ENCODE measurements at places on chromosomes 13 and 19.

GRCh38 chr19:55179606-55180484 lies at the start of gene SYT5:
Gene SYT5, minus strand, starts transcription at chr19:55180289. Its CDS starts 1,248 bp downstream, at chr19:55179041.
- DNase-seq, result peak; percentile 46

GRCh38 chr19:39166571-39167391 lies 30.0 kb upstream of the NCCRP1 start:
- no peak for DNase-seq

- DNase-seq, result no peak
Observed at GRCh38 chr19:2719920-2720776, 1.0 kb downstream of the DIRAS1 start.

- no peak for DNase-seq
Observed at GRCh38 chr13:99144306-99144705, 56.3 kb upstream of the UBAC2 start.

- DNase-seq, result no peak
Observed at GRCh38 chr13:61030445-61030844, 385.2 kb downstream of the PCDH20 start.

GRCh38 chr13:107271227-107271626 lies 703.3 kb upstream of the ARGLU1 start:
- no peak for DNase-seq

DNA sequence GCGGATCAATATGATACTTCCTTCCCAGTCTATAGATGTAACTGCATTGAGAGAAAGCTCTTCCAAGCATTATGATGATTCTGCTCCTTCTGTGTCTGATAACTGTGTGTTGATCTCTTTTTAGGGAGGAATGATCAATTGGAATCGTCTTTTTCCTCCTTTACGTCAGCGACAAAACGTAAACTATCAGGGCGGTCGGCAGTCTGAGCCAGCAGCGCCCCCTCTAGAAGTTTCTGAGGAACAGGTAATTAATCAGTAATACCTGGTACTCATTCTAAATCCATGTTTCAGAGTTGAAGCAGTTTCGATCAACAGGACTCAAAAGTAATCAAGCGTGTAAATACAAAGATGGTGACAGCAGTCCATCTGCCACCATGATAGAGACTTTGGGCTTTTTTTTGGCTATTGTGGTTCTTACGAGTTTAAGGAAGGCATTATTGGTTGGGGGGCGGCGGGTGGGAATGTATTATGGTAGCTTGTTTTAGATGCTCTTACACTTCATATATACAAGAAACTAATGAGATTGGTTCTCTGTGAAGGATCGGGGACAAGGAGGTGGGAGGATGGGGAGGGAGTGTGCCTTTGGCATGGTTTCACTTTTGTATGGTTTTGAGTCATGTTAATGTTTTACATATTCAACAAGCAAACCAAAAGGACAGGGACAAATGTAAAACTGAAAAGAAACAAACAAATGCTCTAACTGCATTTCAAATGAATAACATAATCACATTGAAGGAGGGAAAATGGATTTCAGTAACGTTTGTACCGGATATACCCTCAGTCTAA lies 60.7 kb upstream of the GPR183 start:
- DNase-seq, result no peak

- DNase-seq, result no peak
Observed at GRCh38 chr19:19214892-19215291, 3.1 kb downstream of the NCAN start.
